ENCODE measurements at places on chromosomes 1 and 21. TPM values are rescaled to one million over a fixed set of nuclear protein-coding genes. Genes with fewer than 3 reads are reported as not detected.

Gene TRMT1L
- 19.7 TPM for total RNA-seq

DNA sequence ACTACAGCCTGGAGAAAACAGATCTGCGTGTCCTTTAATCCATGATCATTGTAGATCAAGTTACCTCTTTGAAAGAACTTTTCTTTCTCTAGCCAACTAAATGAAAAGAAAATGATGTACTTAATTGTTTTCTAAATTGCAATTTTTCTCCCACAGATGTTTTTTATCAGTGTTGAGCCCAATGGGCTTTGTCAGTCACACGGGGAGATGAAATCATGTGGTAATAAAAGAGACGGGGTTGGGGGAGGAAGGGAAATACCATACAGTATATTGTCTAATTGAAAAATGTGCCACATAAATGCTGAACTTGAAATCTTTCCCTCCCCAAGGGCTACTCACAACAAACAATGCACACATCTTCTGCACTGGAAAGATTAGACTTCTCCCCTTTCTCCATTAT lies 58.4 kb downstream of the NTMT2 start:
- peaks cover 5% of the 10 kb centered on the region for H3K27me3 ChIP-seq
- DNase-seq, result no peak
- peaks cover 6% of the 10 kb centered on the region for H3K36me3 ChIP-seq
- H3K4me3 ChIP-seq, result no peak overlapping the region

Gene CYP2J2
- total RNA-seq, result 0.76 TPM

Gene SPATA45
- not detected for total RNA-seq

- H3K4me1 ChIP-seq, result peaks cover 29% of the 10 kb centered on the region
- H3K27me3 ChIP-seq, result peaks cover 6% of the 10 kb centered on the region
- peak overlapping the region; percentile 16 for H3K27ac ChIP-seq
- H3K4me3 ChIP-seq, result peak overlapping the region; percentile 46
- DNase-seq, result peak; percentile 21
Observed at GRCh38 chr1:65230731-65231481, 78.4 kb upstream of the DNAJC6 start.

DNA sequence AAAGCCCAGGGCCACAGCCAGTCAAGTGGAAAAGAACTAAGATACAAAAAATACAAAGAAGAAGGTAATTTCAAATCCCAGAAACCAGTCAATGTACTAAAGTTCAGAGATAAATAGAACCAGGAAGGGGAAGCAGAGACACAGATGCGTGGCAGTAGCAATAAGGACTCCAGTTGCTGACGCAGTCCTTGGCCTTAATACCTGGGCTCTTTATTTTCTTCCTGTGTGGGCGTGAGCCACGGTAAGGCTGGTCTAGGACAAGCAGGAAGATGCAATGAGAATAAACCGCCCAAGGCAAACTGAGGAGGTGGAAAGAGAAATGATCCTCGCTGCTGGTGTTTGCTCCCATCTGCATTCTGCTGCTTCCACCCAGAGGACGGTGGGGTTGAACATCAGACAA lies 65.6 kb upstream of the PLXNA2 start:
- H3K36me3 ChIP-seq, result no peaks in the 10 kb centered on the region
- no peaks in the 10 kb centered on the region for H3K4me1 ChIP-seq
- H3K27ac ChIP-seq, result no peak overlapping the region
- H3K27me3 ChIP-seq, result peaks cover 8% of the 10 kb centered on the region
- no peak for DNase-seq

DNA sequence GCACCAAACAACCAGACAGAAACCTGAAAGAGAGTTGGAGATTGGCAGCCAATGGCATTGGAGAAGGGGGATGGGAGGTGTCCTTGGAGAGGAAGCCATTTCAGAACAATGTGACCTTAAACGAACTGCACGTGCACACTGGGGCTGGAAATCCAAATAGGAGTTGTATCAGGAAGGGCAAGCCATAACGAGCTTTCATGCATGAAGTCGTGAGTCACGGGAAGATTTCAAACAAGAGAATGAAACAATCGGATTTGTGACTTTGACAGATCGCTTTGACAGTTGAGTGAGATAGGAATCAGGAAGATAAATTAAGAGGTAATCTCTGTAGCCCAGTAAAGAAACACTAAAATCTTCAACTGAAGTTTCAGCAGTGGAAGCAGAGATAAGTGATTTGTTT lies 445.8 kb upstream of the ZP4 start:
- no peak for DNase-seq
- no peak overlapping the region for H3K27ac ChIP-seq
- no peaks in the 10 kb centered on the region for H3K27me3 ChIP-seq
- no peaks in the 10 kb centered on the region for H3K4me1 ChIP-seq
- H3K36me3 ChIP-seq, result no peaks in the 10 kb centered on the region

- no peak for DNase-seq
- no peaks in the 10 kb centered on the region for H3K36me3 ChIP-seq
- H3K4me1 ChIP-seq, result no peaks in the 10 kb centered on the region
Observed at GRCh38 chr1:202579806-202580205, 130.4 kb downstream of the SYT2 start.

Gene SPTA1
- not detected for total RNA-seq

DNA sequence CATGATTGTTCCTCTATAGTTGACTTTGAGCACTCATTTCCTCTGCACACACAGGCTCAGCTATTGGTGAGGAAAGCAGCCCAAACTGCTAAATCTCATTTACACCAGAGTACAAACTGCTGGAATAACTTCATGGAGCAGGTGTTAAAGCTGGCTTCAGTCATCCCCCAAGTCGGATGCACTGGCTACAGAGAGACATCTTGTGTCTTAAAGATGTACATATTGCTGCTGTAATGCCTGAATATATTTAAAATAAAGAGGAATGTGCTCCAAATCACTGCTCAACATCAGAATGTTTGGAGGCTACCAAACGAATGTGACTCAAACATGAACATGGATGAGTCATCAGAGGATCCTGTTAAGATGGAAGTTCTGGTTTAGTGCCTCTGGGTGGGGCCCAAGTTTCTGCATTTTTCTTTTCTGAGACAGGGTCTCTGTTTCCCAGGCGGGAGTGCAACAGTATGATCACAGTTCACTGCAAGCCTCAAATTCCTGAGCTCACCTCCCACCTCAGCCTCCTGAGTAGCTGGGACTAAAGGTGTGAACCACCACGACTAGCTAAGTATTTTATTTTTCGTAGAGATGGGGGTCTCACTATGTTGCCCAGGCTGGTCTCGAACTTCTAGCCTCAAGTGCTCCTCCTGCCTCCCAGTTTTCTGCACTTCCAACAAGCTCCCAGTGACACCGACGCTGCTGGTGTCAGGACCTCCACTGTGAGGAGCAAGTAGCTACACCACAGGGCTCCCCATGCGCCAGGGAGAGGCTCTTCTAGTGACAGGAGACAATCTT lies 79.0 kb upstream of the KRTAP19-8 start:
- peak overlapping the region; percentile 44 for H3K27ac ChIP-seq
- peaks cover 3% of the 10 kb centered on the region for H3K36me3 ChIP-seq
- peaks cover 16% of the 10 kb centered on the region for H3K4me1 ChIP-seq
- H3K4me3 ChIP-seq, result no peak overlapping the region

GRCh38 chr1:182091083-182091482 lies 29.6 kb upstream of the ZNF648 start:
- H3K27me3 ChIP-seq, result peaks cover 6% of the 10 kb centered on the region
- H3K4me1 ChIP-seq, result peaks cover 22% of the 10 kb centered on the region
- no peaks in the 10 kb centered on the region for H3K36me3 ChIP-seq

DNA sequence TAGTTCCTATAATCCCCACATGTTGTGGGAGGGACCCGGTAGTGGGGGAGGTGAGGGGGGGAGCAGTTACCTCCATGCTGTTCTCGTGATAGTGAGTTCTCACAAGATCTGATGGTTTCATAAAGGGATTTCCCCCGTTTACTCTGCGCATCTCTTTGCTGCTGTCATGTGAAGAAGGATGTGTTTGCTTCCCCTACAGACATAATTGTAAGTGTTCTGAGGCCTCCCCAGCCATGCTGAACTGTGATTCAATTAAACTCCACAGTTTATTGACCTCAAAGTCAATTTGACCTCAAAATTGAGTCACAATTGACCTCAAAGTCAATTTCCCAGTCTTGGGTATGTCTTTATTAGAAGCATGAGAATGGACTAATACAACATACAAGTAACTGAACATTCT lies 19.7 kb downstream of the DPH5 start:
- DNase-seq, result no peak
- H3K27me3 ChIP-seq, result no peaks in the 10 kb centered on the region
- H3K4me1 ChIP-seq, result peaks cover 54% of the 10 kb centered on the region
- peaks cover 36% of the 10 kb centered on the region for H3K36me3 ChIP-seq
- peak overlapping the region; percentile 71 for H3K27ac ChIP-seq
- H3K4me3 ChIP-seq, result no peak overlapping the region

Gene WDR64
- 0.12 TPM for total RNA-seq

Gene SYTL1
- 89.9 TPM for total RNA-seq

Gene CFHR4
- total RNA-seq, result not detected

GRCh38 chr1:160864173-160864572 lies 1.5 kb upstream of the CD244 start:
- H3K4me3 ChIP-seq, result no peak overlapping the region
- peaks cover 38% of the 10 kb centered on the region for H3K4me1 ChIP-seq
- no peaks in the 10 kb centered on the region for H3K36me3 ChIP-seq
- no peak overlapping the region for H3K27ac ChIP-seq
- peaks cover 6% of the 10 kb centered on the region for H3K27me3 ChIP-seq
- no peak for DNase-seq

Gene ICOSLG
- total RNA-seq, result 3.2 TPM

DNA sequence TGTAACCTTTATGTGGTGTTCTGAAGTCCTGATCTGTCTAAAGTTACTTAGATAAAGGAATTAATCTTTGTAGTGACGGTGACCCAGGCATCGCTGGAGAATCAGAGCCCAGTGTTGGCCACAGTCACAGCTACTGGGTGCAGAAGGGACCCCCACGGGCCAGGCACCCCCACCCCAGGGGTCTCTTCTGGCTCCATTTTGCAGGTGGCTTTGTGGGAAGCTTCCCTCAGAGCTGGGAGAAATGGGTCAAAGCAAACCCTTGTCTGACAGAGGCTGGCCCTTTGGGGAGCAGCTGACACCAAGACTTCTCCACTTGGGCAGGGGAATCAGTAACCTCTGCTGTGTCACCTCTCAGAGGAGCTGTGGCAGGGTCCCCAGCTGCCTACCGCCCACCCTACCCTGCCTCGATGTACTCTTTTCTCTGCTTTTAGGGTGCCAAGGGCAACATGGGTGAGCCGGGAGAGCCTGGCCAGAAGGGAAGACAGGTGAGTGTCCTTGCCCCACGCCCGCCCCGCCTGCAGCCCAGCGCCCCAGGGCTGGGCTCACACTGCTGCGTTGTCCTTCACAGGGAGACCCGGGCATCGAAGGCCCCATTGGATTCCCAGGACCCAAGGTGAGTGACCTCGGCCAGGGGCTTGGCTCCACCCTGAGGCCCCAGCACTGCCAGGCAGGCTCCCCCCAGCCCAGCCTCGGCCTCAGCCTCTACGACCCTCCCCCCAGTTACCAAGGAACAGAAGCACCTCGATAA lies 17.7 kb downstream of the COL6A2 start:
- H3K36me3 ChIP-seq, result no peaks in the 10 kb centered on the region
- H3K4me3 ChIP-seq, result no peak overlapping the region
- H3K4me1 ChIP-seq, result no peaks in the 10 kb centered on the region
- H3K27me3 ChIP-seq, result no peaks in the 10 kb centered on the region
- no peak overlapping the region for H3K27ac ChIP-seq

GRCh38 chr1:197692965-197693364 lies 82.3 kb downstream of the DENND1B start:
- H3K27ac ChIP-seq, result no peak overlapping the region
- peaks cover 8% of the 10 kb centered on the region for H3K4me1 ChIP-seq
- peaks cover 12% of the 10 kb centered on the region for H3K36me3 ChIP-seq
- H3K27me3 ChIP-seq, result no peaks in the 10 kb centered on the region
- no peak for DNase-seq

DNA sequence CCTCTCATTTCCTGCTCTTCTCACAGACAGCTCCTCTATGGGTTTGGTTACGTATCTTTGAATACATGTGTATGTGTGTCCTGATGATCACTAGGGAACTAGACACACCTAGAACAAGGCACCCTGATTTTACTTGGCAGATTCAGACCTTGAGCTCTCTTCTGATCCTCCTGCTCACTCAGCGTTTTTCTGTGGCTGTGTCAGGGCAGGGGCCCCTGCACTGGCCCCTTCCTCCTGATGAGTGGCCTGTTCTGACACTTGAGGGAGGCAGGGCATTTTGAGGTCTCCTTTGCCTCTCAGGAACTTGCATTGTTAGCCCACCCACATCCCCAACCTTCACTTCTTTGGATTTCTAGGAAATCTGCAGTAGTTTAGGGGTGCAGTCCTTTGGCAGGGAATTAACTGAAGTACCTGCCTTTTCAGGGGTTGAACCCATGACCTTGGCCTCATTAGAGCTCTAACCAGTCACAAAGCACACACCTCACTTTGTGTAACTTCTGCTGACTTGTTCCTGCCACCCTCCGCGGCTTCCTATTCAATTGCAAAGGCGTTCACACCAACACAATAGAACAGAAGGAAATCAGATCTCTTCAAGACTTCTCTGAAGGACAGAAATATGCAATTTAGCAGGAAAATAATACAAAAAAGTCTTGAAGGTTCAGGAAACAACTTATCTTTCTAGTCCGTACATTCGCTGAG lies 8.8 kb downstream of the SMYD2 start:
- no peak overlapping the region for H3K4me3 ChIP-seq
- peaks cover 2% of the 10 kb centered on the region for H3K36me3 ChIP-seq
- peak overlapping the region; percentile 17 for H3K27ac ChIP-seq

- DNase-seq, result no peak
- no peaks in the 10 kb centered on the region for H3K27me3 ChIP-seq
- H3K36me3 ChIP-seq, result no peaks in the 10 kb centered on the region
- H3K4me1 ChIP-seq, result no peaks in the 10 kb centered on the region
- H3K4me3 ChIP-seq, result no peak overlapping the region
Observed at GRCh38 chr1:59619557-59619956, 195.2 kb upstream of the HOOK1 start.

Gene CXADR
- 0.48 TPM for total RNA-seq

Gene FABP3
- total RNA-seq, result not detected

DNA sequence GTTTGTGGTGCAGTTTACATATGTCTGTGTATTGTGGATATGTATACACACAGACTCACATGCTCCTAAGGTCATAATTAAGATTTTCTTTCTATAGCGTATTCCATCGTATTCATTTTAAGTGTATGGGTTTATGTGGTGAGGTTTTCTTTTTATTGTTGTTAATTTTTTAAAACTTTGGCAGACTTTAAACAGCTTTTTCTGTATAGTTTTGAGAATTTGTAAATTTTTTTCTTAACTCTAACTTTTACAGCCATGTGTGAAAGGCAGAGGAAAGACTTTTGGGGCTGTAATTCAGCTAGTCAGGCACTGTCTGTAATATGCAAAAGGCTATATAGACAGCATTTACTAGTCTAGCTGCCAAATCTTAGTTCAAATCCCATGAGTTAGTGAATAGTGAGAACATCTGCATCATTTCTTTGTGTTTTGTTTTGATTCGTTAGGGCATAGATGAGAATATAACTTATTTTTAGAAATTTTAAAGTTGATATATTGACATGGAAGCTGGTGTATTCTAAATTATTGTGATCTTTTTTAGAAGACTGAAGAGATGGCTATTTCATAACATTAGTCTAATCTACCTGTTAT lies 2.3 kb downstream of the MAGI3 start:
- no peak for DNase-seq
- no peaks in the 10 kb centered on the region for H3K36me3 ChIP-seq
- no peak overlapping the region for H3K4me3 ChIP-seq
- H3K27me3 ChIP-seq, result peaks cover 20% of the 10 kb centered on the region

- H3K27me3 ChIP-seq, result no peaks in the 10 kb centered on the region
- no peak for DNase-seq
- H3K36me3 ChIP-seq, result no peaks in the 10 kb centered on the region
- no peaks in the 10 kb centered on the region for H3K4me1 ChIP-seq
- no peak within 1 kb of the TSS for H3K27ac ChIP-seq
- no peak within 1 kb of the TSS for H3K4me3 ChIP-seq
Observed at GRCh38 chr1:173917149-173917548, at the start of gene SERPINC1. Gene SERPINC1 (minus strand): TSS chr1:173917327. CDS start chr1:173917259, 68 bp downstream.

Gene ERG
- total RNA-seq, result 0.07 TPM
